ENCODE measurements at places on chromosomes 7 and 10.

DNA sequence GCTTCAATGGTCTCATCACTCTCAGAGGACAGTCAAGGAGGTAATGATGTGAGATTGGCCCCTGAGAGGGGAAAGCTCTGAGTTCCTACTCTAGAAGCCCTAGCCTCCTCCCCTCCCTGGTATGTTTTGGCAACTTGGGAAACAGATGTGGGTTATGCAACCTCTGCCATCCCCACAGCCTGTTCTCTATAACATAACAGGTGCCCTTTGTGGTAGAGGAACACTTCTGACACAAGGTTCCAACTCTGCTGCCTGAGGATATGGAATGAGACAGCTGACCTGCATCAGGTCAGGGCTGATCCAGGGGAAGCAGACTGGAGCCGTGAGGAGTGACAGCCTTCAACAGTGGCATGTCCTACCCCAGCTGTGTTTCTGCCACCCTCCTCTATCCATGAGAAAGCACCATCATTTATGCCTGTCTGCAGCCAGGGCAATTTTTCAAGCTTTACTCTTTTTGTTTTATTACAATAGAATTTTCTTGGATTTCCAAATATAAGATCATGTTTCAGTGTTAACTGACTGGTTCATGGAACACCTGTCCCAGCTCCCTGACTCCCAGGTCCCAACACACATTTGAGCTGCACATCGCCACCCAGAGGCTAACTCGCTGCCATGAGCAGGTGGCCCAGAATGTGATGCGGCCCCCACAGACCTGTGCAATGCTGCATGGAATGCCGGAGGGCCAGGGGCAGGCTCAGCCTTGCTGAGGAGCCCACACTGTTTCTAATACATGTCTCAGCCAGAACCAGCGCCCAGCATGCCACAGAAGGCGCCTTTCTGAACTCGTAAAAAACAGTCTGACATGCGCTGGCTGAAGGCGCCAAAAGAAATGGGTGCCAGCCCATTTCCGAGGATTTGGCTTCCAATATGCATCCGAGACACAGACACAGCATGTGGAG lies 124.8 kb upstream of the CHST15 start:
- no peak for DNase-seq

DNA sequence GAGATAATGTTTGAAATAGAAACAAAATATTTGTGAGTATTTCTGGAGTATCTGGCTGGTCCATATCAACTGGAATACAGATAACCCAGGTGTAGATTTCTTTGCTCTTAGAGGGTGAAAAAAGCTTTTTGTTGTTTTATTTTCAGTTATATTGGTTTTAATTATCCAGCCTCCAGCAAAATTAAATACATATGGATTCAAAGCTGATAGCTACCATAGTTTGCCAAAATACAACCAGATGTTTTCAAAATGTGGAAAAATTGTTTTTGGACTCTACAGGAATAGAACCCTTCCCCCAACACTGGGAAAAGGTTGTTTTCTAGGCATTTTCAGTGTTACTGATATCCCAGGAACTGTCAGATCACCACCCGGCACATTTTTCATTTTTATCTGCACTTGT lies 30.1 kb downstream of the LRRC17 start:
- DNase-seq = no peak

DNA sequence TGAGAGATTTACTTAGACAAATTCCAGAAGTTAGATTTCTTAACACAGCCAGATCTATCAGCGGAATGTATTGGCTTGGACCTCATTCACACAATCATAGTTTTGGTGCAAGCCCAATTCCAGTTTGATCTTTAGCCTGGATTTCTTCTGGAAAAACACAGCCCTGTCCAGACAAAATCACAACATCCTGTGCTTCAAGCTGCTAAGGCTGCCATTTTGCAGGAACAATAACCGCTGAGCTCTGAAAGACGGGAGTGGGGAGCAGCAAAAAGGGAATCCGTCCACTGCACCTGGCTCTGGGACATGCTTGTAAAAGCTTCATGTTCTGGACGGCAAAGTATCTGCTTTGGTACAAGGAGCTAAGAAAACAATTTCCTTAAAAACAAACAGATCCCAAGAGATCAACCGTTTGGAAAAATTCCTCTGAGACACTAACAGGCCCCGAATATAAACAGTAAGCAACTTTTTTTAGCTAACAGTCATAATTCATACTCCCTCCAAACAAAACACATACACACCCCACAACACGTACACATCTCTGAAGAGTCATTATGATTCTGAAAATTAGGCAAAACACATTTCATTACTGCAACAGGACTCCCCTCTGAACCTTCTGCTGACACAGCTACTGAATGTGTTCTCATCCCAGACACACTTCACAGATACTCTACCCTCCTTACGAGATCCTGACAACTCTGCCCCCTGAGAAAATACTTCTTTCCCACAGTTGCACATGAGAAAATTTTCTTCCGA lies 32.4 kb downstream of the ITIH5 start:
- no peak for DNase-seq

DNA sequence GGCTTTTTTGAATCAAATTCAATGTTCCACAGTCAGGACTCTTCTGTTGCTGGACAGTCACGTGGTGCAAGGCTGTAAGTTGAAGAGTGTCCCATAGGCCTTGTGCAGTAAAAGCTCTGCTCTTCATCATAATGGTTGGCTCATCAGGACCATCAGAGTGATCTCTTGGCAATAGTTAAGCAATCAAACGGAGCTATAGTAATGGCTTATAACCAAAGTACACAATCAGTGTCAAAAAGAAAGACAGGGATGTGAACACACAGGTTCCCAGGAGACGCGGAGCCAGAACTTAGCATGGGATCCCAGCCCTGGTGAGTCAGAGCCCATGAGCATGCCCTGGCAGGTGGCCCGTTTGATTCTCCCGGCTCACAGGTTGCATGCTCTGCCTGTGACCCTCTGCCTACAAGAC lies 10.8 kb upstream of the GPNMB start:
- DNase-seq = no peak

GRCh38 chr10:62583876-62584615 lies 209.9 kb downstream of the ZNF365 start:
- DNase-seq = no peak

- no peak for DNase-seq
Measured at GRCh38 chr10:49021685-49022084, 82.0 kb upstream of the LRRC18 start.

GRCh38 chr10:80477-81105 lies 31.5 kb upstream of the TUBB8 start:
- DNase-seq = no peak

- DNase-seq = no peak
Measured at GRCh38 chr10:128324058-128324827, 198.0 kb upstream of the MKI67 start.

- no peak for DNase-seq
Measured at GRCh38 chr7:71345117-71345884, 213.4 kb downstream of the GALNT17 start.

DNA sequence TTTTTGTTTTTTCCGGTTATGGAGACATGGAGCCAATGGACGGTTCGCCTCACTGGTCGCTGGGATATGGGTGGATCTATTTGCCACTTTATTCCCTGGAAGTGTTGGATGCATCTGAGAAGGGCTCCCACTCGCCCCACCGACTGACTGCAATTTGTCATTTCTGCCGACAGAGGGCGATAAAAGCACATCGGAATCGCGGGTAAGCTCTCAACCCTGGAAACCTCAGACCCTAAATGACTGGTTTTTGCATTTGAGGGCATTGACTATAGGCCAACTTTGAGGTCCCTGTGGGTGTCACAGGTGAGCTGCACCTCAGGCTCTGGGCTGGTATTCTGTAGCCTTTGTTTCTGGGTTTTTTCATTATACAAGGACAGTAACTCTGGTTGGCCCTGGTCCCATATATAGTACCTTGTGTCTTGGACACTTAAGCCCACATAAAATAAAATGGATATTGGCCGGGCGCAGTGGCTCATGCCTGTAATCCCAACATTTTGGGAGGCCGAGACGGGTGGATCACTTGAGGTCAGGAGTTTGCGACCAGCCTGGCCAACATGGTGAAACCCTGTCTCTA lies 11.9 kb upstream of the OPALIN start:
- peak; percentile 27 for DNase-seq

- no peak for DNase-seq
Measured at GRCh38 chr7:118184565-118184940, 589 bp downstream of the LSM8 start.

DNA sequence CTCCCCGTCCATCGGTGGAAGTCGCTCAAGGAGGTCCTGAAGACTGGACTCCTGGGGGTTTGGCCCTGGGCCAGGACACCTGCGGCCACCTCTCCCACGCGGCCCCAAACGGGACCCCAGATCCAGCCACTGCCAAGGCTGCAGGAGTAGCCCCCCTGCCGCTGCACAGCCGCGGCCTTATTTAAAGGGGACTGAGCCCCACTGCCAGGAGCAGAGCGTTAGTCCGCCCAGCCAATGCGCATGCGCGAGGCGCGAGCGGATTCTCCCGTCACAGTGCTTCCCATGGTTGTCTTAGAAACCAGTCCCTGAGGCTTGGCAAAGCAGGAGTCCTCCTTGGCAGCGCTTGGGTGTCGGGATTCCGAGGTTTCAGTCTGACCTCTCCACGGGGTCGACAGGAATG lies 320.0 kb downstream of the ZNF716 start:
- DNase-seq = no peak

GRCh38 chr10:102639537-102639936 lies 4.7 kb upstream of the TRIM8 start:
- DNase-seq = no peak

- no peak for DNase-seq
Measured at GRCh38 chr7:94240902-94241301, 153.8 kb upstream of the COL1A2 start.

DNA sequence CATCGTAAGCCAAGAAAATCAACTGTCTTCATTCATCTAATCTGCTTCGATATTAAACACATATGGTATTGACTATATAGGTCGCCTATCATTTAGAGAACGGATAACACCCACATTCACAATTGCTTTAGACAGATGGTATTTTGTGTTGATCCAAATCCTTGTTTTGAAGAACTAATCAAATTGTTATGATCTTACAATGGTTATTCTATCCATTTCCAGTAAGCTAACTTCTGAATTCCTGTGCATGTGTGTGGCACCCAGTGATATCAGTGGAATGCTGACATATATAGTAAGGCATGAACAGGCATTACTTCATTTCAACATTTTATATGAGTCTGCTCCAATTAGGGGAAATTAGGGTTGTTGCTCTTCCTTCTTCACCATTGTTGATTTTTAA lies 98.8 kb downstream of the SEMA3E start:
- DNase-seq = no peak

- DNase-seq = no peak
Measured at GRCh38 chr7:107981466-107981865, 21.5 kb downstream of the LAMB1 start.

GRCh38 chr10:21501091-21501490 lies 24.4 kb downstream of the SKIDA1 start:
- no peak for DNase-seq

DNA sequence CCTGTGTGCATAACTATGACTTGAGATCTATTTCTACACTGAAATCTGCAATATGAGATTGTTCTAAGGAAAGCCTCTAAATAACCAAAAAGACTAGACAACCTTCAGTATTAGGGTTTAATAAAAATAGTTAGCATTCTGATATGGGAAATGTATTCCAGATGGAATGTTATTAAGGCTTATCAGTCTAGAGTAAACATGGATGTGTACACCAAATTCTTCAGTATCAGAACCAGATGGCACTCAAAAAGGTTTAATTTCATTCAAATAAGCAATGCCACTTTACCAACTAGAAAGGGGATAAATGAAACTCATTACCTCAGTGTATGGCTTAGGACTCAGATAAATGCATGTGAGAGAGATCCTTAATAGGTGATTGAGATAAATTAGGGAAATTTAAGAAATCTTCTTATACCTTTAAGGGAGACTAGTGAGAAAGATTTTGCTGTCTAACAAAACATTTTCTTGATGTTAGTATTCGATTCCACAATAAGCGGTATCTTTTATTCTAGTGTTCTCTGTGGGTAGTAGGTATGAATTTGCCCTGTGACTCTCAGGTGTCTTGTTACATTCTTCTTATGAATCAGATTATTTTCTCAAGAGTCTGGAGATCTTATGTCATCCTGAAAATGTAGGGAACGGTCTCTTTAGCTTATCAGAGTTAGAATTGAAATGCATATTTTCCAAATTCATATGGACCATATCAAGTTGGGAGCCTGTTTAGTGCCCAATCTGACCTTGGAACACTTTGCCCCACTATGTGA lies 159.2 kb downstream of the PRKG1 start:
- no peak for DNase-seq

DNA sequence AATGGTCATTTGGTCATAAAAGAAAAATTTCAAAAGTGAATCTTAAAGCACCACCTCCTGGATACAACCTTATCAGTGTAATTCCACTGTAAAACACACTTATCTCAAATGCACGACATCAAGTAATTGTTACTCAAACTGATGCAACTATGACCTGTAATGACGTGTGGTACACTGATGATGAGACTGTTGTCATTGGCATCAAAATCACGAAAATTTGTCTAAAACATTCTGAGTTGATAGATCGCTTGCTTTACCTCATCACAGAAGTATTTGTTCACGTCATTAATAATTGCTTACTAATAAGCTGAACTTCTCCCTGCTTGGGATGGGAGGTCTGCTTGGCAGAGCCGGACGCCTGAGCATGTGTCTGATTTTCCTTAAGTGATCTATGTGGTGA lies 221.8 kb upstream of the KLF6 start:
- DNase-seq = no peak

DNA sequence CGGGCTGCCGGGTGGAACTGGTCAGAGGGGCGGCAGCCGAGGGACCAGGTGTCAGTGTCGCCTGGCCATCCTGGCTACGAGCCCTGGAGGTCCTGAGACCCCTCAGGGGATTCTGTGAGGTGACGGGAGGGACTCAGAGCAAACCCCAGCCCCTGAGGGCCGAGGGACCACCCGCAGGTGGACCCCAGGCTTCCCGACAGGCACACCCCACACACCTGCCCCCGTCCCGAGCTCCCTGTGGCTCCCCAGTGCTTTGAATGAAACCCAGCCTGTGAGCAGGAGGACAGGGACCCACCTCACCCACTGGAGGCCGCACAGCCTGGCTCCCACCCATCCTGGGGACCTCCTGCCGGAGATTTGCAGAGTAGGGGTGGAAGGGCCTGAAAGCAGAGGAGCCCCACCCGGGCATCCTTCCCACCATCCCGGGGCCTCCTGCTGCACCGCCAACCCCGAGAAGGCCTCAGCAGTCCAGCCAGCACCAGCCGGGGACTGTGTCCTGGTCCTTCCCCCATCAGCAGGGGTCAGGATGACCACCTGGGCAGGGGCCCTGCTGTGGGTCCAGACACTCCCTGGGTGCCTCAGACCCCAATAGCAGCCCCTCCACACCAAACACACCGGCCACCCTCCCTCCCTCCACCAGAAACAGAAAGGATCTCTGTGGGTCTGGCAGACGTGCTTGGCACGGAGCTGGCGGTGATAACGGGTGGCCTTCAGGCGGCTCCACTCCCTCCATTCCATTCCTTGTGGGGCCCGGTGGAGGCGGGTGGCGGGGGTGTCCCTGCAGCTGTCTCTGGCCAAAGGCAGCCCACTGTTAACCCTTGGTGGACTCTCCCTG lies 13.9 kb downstream of the VENTX start:
- DNase-seq = no peak
